Fibroblast of mammary gland (primary cell): ENCODE measurements at places on chromosomes 1 and 21.

GRCh38 chr1:207672522-207673130 lies 27.7 kb downstream of the CR1L start:
- DNase-seq = peak; percentile 55

GRCh38 chr1:212528501-212528900 lies 80.1 kb upstream of the ATF3 start:
- DNase-seq = no peak

DNA sequence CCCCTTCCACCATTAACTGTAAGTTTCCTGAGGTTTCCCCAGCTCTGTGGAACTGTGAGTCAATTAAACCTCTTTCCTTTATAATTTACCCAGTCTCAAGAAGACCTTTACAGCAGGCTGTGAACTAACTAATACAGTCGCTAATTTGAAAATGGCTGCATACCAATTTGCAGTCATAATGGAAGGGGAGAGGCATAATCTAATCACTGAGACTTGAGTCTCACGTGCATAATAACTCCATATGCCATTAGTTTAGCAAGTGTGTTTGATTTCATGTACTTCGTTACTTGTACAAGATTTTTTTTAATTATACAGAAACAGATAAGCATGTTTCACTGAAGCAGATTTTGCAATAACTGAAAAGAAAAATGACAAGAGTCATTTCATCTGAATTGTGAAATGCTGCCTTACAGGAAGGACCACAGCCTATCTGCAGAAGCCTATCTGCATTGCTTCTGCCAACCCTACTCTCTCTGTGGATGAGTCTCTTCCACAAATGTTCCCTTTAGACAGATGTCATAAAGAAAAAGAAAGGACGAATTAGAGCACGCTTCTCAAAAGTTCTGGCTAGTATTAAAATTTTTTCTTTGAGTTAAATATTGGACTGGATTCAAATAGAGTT lies 99.1 kb downstream of the PTGER3 start:
- no peak for DNase-seq

DNA sequence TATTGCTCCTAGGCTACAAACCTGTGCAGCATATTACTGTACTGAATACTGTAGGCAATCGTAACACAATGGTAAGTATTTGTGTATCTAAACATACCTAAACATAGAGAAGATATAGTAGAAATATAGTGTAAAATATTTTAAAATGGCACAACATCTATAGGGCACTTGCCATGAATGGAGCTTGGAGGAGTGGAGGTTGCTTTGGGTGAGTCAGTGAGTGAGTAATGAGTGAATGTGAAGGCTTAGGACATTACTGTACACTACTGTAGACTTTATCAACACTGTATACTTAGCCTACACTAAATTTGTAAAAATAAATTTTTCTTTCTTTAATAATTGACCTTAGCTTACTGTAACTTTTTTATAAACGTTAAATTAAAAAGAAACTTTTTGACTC lies 7.9 kb downstream of the LEFTY2 start:
- DNase-seq = peak; percentile 72

- DNase-seq = peak; percentile 93
Measured at GRCh38 chr1:201914456-201915235, 25.9 kb downstream of the SHISA4 start.

DNA sequence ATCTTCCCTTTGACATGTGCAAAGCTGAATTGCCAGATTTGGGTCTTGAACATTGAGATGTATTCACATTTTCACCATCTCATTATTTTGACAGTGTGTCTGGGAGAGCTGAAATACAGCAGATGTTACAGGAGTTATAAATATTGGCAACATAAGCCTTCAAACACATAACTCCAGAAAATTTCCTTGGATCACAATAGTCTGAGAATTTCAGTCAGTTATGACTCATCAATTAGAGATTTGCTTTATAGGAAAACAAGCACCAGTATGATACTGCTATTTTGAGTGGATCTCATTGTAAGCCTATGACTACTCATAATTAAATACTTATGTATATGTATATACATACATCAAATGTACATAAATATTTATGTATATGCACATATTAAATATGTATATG lies 1171.8 kb downstream of the AMY1C start:
- no peak for DNase-seq

DNA sequence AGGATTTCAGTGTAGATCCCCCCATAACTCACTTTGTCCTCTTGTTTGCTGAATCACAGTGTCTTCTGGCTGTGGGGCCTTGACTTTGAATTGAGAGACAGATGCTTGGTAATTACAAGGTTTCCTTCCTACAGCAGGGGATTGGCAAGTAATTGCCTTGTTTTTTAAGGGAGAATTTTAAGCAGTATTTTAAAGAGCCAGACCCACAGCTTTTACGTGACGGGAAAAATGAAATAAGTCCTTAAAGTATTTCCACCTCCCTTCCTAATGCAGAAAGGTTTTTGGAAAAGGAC lies 41.0 kb downstream of the PGBD5 start:
- DNase-seq = no peak
